Left renal cortex interstitium (tissue), 4 donors: ENCODE measurements at places on chromosomes 1 and 21. TPM values are rescaled to one million over a fixed set of nuclear protein-coding genes. Genes with fewer than 3 reads are reported as not detected.

DNAJC28 gene
- polyA plus RNA-seq: 6.1 TPM

LCE6A gene
- not detected for polyA plus RNA-seq

- no peak for DNase-seq
These were observed 19.8 kb downstream of the MIER1 start for GRCh38 chr1:66944330-66945274.

DNA sequence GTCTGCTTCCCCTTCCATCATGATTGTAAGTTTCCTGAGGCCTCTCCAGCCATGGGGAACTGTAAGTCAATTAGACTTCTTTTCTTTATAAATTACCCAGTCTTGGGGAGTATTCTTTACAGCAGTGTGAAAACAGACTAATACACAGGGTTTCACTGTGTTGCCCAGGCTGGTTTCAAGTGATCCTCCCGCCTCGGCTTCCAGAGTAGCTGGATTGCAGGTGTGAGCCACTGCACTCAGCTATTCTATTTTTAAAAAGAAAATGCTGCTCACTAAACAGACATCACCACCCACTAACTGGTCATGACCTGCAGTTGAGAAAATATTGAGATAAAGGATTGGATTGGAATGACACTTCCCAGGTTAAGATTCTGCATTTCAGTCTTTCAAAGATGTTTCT lies 20.8 kb upstream of the SLC2A7 start:
- DNase-seq: no peak

DNA sequence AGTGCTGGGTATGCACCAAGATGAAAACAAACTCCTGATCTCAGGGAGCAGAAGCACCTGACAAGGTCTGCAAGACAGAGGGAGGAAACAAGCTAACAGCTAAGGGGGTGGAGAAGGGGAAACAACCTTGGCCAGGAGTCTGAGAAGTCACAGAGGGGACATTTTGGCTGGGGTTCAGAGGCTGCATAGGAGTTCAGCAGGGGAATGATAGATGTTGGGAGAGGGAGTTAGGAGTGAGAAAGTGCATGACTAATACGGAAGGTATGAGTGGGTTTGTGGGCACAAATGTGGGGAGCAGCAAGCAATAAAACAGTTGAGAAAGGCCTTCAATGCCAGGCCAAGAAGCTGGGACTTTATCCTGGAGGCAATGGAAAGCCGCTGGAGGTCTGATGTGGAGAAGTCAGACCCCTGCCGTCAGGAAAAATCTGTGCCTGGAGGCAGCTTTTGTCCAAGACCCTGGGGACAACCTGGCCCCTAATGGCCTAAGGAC lies 16.4 kb downstream of the EPHA2 start:
- DNase-seq: no peak
